ENCODE measurements at places on chromosomes 5 and 9. TPM values are rescaled to one million over a fixed set of nuclear protein-coding genes. Genes with fewer than 3 reads are reported as not detected.

DNA sequence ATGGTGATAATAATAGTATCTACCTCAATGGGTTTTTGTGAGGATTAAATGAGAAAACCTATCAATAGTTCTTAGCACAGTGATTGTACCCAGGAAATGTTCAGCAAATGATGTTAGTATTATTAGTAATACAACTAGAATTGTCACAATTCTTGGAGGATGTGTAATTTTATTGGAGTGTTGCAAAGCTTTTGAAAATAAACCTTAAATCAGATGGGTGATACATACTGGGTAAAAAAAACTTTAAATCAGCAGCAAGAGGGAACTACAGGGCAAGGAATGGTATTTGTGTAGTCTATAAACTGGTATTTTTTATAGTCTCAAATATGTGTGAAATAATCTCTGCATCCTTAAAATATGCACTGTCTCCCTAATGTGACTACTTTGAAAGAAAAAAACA is 371.6 kb downstream of the PIK3R1 start:
- DNase-seq: no peak

TMEM232 gene
- 0.86 TPM for total RNA-seq

INSYN2B gene
- 1.7 TPM for total RNA-seq

ANKDD1B gene
- total RNA-seq: 1.3 TPM

CREB3 gene
- 49.9 TPM for total RNA-seq

- no peak for DNase-seq
Measured at GRCh38 chr5:143205883-143206195, 197.6 kb downstream of the NR3C1 start.

GRCh38 chr5:11143456-11144267 is 382.6 kb upstream of the DAP start:
- no peak for DNase-seq

DNA sequence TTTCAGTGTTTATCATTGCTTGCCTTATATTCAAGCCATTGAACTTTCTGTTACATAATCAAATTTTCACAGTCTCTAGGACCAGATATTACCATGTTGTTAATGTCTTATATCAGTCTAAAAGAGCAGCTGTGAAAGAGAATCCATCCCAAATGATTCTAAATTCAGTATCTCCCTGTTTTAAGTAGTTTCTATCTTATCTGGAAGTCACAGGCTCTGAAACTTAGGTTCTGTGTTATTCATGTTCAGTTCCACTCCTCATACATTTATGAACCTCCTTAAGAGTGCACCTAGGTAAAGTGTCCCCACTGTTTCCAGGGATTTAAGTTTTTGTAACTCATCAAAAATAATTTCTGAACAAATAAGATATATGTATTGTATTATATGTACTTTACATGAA is 9.7 kb downstream of the LYRM7 start:
- DNase-seq: no peak

DNA sequence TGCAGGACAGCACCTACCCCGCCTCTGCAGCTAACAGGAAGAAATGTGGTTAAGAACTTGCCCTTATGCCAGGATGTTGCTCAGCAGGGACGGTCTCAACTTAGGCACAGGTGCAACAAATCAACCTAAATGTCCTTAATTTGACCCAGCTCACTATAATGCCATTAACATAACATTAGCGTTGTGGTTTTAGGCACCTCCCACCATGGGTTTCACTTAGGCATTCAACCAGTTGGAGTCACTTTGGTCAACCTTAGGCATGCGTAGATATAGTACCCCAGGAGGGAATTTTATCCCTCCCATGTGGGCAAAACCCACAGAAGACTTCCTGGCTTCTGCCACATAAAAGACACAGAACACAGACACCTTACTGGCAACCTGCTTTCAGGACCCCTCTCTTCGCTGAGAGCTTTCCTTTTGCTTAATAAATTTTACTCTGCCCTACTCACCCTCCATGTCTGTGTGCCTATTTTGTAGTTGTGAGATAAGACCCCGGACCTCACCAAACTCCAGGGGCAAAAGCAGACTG is 8.7 kb upstream of the ERAP1 start:
- no peak for DNase-seq

- peak; percentile 29 for DNase-seq
Measured at GRCh38 chr9:119884438-119884837, 515.2 kb upstream of the BRINP1 start.

- DNase-seq: no peak
Measured at GRCh38 chr9:133787754-133788025, 49.5 kb upstream of the SARDH start.

EGFLAM gene
- total RNA-seq: 0.17 TPM

ZNF366 gene
- not detected for total RNA-seq

- DNase-seq: no peak
Measured at GRCh38 chr9:126783949-126784348, 20.9 kb upstream of the ZBTB43 start.

GRCh38 chr5:53330491-53330890 is 149.9 kb upstream of the FST start:
- DNase-seq: no peak

- no peak for DNase-seq
Measured at GRCh38 chr5:125703616-125704015, 719.6 kb upstream of the GRAMD2B start.

- no peak for DNase-seq
Measured at GRCh38 chr5:128328446-128328845, 209.6 kb downstream of the FBN2 start.

DNA sequence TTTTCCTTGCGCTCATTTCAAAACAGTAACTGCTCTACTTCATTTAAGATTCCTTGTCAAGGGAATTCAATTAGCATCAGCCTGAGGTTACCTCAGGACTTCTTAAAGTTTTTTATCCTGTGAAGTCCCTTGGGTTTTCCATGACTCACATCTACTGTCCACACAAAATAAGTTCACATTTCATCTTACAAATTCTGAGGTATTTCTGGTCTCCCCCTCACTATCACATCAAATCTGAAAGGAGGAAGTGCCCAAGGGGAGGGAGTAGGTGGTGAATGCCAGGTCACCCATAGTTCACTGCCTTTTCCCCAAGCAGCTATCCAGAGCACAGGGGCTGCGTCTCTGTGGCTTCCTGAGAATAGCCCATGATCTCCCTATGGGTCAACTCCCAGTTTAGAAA is 227.1 kb upstream of the NREP start:
- no peak for DNase-seq

DNA sequence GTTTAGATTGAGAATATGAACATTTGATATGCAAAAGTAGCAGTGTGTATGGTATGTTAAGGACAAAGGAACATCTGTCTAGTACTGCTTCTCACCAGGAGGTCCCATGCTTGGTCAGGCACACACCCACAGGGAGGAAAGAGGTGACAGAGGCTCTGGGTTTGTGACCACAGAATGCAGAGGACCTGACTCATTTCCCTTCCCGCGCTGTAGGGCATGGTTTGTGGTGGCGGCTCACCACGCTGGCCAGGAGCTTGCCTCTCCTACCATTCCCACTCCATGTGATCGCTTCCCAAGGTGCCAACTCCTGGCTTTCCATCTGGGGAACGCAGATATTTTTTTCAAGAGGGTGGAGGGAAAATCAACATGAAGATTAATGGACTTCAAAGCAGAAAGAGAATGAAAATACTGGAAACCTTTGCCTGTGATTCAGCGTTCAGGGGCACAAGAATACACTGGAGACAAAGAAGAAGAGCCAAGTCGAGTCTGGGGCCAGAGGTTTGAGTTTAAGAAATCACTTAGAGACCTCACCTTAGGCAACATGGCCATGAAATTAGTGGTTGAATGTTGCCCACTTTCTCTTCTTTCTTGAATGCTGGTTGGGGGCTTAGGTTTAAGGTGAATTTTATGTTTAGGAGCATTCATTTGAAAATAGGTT is 477.8 kb downstream of the CCDC171 start:
- DNase-seq: peak; percentile 74

DNA sequence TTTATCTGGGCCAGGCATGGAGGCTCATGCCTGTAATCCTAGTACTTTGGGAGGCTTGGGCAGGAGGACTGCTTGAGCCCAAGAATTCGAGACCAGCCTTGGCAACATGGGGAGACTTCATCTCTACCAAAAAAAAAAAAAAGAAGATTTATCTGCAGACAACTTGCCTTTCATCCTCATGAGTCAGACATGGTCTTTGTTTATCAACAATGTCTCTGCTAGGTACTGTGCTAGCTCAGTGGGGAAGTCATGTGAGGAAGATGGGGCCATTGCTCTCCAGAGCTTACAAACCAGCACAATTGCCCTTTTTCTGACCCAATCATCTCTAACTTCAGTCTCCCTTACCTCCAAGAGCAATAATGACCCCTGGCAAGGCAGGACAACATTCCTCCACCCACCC is 1.6 kb downstream of the URM1 start:
- DNase-seq: no peak

PCDHGA5 gene
- 0.63 TPM for total RNA-seq

GRCh38 chr9:100294341-100294740 is 58.4 kb downstream of the TEX10 start:
- no peak for DNase-seq

DNA sequence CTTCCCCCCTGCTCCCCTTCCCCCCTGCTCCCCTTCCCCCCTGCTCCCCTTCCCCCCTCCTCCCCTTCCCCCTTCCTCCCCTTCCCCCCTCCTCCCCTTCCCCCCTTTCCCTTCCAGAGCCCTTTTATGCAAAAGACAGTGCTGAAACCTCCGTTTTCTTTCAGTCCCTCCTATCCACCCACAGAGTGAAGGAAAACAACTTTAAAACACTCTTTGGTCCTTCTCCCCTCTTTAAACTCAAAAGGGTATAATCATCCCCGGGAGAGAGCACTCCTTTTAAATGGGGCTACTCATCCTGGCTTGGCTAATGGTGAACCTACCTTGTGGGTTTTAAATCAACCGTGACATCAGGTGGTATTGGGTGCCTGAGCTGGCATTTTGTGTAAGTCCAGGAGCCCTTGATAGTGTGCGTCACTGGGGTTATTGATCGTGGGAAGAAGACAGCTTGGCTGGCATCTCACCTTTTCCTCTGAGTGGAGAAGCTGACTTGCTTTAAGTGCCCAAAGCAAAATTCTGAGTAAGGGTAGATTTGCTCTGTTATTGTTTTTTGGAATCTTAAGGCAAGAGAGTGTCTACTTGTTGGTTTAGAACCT is 2.7 kb downstream of the LARP1 start:
- peak; percentile 79 for DNase-seq

DNA sequence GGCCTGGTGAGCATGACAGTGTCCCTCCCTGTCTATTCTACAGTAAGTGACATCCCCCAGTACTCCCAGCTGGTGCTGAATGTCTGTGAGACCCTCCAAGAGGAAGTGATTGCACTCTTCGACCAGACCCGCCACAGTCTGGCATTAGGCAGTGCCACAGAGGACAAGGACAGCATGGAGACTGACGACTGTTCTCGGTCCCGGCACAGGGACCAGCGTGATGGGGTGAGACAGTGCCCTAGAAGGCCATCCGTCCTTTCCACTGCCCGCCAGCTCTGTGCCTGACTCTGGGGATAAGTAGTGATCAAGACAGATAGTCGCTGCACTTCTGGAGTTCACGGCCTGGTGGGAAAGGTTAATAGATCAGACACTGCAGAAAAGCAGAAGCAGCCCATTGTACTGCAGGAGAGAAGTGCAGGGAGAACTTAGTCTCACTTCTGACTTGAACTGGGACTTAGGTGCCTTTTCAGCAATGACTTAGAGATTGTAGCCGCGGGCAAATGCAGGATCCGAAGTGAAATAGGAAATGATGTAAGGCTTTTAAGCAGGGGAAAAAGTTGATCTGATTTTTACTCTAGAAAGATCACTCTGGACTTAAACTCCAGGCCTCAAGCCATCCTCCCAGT is 28.4 kb downstream of the SH3GLB2 start:
- no peak for DNase-seq

DNA sequence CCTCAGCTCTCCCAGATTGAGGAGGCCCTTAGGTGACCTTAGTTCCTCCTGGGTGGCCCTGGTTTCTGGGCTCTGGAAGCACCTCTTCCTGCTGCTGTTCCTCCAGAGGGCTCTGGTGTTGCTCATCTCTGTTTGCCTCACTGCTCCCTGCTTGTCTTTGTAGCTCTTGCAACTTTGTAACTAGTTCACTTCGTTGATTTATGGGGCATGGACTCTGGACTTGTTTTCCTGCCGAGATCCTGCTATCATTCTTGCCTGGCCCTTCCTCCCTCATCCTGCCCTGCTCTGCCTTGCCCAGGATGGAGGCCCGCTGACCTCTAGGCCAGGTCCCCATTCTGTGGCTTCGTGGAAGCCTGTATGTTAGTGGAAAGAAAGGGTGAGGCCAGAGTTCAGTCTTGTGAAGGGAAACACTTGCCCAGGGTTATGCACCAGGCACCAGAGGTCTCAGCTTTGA is 169.3 kb downstream of the MACROH2A1 start:
- no peak for DNase-seq

GRCh38 chr9:73995836-73996235 is 501.3 kb upstream of the RORB start:
- no peak for DNase-seq

GRCh38 chr5:107532169-107532878 is 138.4 kb downstream of the EFNA5 start:
- DNase-seq: peak; percentile 73

PIP5K1B gene
- total RNA-seq: not detected

DNM1 gene
- 16.7 TPM for total RNA-seq

- DNase-seq: no peak
Measured at GRCh38 chr5:125551246-125551645, 804.8 kb upstream of the ZNF608 start.

DNA sequence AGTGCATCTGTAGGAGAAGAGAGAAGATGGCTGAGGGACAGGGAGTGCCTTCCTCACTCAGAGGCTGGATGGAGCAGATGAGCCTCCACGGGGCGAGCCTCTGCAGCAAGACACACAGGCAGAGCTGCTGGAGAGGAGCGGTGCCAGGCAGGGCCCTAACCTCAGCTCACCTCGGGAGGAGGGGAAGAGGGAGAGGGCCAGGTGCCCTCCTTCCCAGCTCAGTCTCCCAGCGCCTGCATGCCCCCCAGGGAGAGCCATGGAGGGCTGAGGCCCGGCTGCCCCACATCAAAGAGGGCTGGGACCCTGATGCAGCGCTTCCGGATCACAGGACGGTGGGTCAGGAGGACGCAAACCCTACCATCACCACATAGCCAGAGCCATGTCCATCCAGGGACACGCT is 13.6 kb upstream of the SPATA31E1 start:
- DNase-seq: no peak

GRCh38 chr9:100294806-100295205 is 57.9 kb downstream of the TEX10 start:
- no peak for DNase-seq

DNA sequence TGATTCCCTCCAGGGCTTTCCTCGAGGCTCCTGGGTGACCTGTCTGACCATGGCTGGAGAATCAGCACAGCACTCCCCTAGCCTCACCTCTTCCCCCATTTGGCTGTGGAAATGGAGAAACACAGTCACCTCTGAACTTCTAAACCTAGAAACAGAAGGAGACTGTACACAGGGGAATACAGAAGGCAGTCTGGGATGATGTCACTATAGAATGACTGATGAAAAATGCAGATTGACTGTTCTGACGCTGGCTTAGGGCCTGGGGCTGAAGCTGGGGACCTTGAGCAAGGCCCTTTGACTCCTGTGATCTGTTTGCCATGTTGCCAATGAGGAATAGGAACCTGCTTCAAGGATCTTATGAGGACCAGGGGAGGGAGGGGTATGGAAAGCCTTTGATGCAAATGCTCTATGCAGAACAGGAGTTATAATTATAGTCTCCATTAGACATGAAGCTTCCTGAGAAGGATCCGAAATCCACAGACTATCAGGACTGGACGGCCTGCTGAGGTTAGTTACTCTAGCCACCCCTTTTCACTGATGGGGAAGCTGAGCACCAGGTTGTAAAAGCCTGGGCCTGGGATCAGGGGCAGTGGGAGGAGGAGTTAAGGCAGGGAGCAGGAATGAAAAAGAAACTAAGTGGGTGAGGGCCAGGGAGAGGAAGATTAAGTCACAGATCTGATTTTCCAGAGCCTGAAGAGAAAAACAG is 24.4 kb upstream of the ANXA6 start:
- DNase-seq: no peak

SH3TC2 gene
- total RNA-seq: 2.3 TPM

GRCh38 chr5:1280177-1281037 is 14.5 kb downstream of the TERT start:
- DNase-seq: no peak

CARTPT gene
- not detected for total RNA-seq

Data from epithelial cell of proximal tubule (primary cell).